ENCODE measurements at places on chromosomes 2 and 18.

- no peak for DNase-seq
Observed at GRCh38 chr2:106642679-106643078, 155.5 kb downstream of the CD8B2 start.

- DNase-seq, result no peak
Observed at GRCh38 chr2:178512484-178512883, 32.2 kb downstream of the PLEKHA3 start.

DNA sequence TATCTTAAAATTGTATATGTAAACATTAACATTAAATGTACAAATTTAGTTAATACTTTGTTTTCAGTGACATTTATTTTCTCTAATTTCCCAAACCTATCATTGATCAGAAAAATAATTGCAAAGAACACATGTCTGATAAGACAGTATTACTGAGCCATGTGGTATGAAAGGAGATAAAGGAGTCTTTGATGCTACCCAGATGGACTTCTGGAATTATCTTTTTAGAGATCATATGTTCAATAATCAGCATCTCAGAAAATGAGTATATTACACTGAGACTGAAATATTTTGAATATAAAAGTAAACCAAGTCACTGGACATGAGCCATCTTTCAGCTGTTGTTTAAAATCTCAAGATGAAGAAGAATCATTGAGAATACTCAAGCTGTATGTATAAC, 153.3 kb downstream of the PHLPP1 start:
- no peak for DNase-seq

DNA sequence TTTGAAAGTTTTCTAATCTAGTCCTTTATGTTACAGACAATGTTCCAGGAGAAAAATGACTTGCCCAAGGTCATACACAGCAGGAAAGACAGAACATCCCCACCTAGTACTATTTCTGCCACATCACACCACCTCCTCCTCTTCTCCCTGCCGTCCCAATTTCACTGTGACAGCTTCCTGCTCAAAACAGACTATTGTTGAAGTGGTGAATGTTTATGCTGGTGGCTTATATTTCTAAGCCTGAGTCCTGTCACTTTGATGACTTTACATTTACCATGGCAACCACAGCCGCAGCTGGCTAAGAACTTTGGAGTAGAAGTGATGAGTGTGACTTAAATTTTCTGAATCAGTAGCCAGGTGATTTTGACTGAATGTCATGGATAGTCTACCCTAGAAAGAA, 10.0 kb downstream of the GALNT5 start:
- DNase-seq, result no peak

- DNase-seq, result no peak
Observed at GRCh38 chr2:98932778-98933343, 3.2 kb downstream of the CRACDL start.

DNA sequence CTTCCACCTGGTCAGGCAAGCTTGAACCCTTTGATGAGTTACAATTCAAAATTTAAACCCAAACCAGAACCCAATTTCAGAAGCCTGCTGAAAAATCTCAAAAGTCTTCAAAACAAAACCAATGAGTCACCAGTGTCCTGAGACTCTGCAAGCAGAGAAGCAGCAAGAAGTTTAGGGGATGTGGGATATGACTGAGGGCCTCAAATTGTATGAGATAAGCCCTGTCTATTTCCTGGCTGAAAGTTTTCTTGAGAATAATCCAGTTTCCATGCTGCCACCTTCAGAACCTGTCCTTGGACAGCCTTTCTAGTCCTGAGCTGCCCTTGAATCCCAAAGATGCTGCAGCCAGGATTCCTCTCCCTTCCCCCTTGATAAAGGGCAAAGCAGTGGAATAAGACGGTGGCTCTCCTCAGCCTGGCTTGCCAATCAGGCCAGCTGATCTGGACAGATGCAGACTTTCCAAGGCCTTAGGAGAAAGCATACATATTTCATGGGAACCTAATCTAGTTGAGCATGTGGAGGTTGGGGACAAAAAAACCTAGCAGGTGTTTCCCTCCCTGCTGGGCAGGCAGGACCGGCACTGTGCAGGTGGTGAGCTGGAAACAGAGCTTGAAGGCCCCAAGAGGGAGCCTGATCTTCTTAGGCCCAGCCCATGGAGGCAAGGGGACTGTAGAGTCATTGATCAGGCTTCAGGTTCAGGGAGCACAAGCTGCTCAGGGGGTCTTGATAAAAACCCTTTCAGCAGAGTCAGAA, 278.0 kb upstream of the MGAT5 start:
- DNase-seq, result no peak

DNA sequence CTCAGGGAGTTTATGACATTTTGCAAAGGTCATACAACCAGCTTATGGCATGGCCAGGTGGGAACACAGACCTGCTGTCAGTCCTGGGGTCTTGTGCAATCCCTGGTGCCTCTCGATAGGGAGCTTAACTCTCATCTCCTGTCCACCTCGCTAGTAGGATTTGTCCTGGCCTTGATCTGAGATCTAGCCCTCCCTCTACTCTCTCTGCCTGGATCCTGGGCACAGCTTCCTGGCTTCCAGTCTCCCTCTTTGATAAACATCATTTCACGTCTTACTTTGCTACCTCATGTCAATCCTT, 13.8 kb downstream of the GALR1 start:
- DNase-seq, result no peak

- DNase-seq, result no peak
Observed at GRCh38 chr2:41827354-41827971, 220.4 kb upstream of the PKDCC start.

GRCh38 chr2:165825041-165825440, 31.0 kb upstream of the GALNT3 start:
- DNase-seq, result no peak

DNA sequence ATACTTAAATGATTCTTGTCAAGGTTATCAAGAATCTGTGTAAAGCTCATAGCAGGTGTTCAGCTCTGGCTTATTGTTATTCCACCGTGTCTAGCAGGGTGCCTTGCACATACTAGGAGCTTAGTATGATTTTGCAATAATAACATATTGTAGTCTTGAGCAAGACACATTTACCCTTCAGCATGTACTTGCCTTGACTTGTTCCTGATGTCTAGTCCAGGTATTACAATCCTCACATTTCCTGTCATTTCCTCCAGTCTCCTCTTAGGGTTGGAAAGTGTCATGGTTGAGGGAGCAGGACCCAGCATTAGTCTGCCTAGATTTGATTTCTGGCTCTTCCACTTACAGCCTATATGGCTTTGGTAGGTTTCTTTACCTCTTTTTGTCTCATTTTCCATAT, 246.1 kb downstream of the RAD51AP2 start:
- no peak for DNase-seq

DNA sequence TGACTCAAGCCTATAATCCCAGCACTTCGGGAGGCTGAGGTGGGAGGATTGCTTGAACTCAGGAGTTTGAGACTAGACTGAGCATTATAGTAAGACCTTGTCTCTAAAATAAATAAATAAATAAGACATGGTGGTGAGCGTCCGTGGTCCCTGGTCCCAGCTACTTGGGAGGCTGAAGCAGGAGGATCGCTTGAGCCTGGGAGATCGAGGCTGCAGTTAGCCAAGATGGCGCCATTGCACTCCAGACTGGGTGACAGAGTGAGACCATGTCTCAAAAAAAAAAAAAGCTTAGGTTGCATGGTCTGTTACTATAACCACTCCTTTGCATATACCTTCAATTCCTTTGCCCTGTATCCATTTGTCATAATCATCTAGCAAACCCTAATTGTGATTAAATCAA, 3.7 kb downstream of the CYP20A1 start:
- DNase-seq, result no peak

- no peak for DNase-seq
Observed at GRCh38 chr2:120771111-120771780, 35.6 kb downstream of the GLI2 start.

DNA sequence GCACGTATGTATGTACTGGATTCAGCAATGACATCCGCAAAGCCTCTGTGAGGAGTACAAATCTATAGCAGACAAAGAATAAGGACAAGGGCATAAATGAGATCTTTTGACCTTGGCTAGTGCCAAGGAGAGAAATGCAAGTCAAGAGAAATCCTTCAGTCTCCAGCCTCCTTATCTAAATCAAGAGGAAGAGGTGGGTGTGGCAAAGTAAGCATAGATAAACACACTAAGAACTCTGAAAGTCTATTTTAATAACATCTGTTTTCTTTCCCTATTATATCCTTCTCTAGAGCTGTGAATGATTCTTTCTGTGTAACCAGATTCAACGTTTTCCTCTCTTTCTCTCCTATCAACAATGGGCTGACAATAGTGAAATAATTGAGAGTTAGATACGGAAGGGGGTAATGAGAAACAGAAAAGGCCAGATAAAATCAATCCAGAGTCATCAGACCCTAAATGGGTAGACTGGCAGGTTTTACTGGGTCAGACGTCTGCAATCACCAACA, 118.5 kb upstream of the ZFP36L2 start:
- DNase-seq, result no peak

DNA sequence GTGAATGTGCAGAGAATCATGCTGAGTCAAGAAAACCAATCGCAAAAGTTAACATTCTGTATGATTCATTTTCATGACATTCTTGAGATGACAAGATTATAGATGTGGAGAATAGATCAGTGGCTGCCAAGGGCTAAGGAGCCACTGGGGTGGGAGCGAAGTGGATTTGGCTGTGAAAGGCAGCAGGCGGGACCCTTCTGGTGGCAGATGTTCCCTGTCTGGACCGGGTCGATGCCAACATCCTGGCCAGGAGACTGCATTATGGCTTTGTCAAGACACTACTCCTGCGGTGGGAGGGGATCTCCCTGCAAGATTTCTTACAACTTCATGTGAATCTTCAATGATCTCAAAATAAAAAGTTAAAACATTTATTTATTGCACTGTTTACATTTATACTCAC, 427.9 kb downstream of the GALR1 start:
- DNase-seq, result no peak

GRCh38 chr2:174027956-174028355, 62.8 kb upstream of the SP3 start:
- DNase-seq, result no peak

DNA sequence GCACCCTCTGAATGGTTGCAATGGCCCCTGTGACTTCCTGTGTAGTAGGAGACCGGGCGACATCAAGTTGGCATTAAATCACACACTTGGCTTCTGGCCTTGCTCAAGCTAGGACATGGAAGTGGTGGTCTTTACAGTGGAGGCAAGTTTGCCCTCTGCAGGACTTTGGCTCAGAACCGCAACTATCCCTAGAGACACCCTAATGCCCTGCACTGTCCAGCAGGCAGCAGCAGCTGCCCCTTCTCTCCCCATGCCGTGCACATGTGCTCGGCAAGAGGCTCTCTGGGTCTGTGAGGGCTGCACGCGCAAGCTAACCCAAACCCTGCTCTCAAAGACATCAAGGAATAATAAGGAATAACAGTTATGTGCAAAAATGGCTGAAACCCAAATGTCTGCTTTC, 106.5 kb downstream of the COL6A3 start:
- DNase-seq, result no peak

- peak; percentile 98 for DNase-seq
Observed at GRCh38 chr18:74291771-74292540, at the start of gene CYB5A. Gene CYB5A (minus strand): TSS chr18:74291963. CDS start chr18:74291875, 88 bp downstream.

- no peak for DNase-seq
Observed at GRCh38 chr2:24490181-24490689, 819 bp upstream of the NCOA1 start.

DNA sequence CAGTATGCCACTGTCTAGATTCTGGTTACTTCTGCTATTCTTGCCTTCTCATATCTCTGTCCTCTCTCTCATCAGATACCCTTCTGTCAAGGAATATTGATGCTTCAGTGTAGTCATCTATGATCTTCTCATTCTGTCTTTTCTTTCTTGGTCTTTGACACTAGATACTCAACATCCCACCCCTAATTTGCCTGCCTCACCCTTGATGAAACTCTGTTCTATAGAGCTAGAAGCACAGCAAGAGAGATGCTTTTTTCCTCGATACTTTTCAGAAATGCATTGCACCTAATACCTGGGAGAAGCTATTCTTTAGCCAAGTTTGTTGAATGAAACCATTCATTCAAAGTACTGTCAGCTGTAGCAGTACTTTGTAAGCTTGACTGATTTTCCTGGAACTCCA, 9.5 kb downstream of the SEPTIN2 start:
- no peak for DNase-seq

DNA sequence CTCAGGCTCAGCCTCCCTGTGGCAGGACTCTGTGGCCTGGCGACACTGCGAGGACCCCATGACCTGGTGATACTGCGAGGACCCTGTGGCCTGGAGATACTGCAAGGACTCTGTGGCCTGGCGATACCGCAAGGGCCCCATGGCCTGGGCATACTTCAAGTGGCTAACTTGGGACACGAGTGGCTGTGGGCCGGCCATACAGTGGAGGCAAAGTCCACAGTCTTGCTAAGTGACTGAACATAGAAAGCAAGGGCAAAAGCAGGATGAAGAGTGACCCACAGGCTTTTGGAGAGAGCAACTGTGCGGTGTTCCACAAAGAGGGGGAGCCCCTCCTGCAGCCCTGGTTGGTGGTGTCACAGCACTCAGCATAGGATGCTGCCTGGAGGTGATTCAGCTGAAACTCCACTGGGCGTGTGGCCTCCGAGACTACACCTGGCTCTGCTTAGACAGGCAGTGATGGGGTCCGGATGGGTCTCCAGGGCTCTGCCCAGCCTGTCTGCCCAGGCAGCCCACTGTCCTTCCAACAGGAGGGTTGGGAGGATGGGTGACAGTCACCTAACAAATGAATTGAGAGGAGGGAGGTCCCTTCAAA, 691.0 kb upstream of the HS6ST1 start:
- DNase-seq, result no peak

GRCh38 chr18:10100196-10100595, 186.4 kb downstream of the VAPA start:
- no peak for DNase-seq

DNA sequence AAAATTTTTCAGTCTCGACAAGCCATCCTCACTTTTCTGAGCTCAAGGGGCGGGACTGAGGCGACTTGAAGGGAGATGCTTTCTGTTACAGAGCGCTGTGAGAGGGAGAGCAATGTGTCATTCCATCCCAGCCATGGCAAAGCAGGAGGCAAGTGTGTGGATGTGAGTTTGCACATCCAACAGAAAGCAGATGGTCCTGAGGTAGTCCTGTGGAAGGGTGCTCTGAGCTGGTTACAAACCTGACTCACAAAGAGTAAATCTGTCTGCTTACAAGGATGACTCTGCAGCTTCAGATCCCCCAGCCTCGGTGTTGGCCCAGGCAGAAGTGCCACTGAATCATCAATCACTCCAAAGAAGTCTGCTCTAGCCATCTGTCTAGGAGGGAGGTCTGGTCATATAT, 482.0 kb upstream of the DCC start:
- DNase-seq, result no peak

DNA sequence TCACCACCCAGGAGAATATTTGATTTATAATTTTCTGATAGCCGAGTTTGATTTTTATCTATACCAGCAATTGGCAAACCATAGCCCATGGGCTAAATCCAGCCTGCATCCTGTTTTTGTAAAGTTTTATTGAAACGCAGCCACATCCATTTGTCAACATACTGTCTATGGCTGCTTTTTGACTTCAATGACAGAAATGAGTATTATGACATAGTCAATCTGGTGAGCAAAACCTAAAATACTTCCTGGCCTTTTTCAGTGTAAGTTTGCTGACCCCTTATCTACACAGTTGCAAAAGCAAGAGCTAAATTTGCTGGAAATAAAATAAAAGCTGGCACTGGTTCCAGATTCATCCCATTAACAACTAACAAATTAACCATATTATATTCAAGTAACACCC, 79.8 kb upstream of the SLC25A52 start:
- DNase-seq, result no peak

GRCh38 chr2:227404585-227405271, 17.0 kb upstream of the SCYGR1 start:
- DNase-seq, result no peak
